Activated CD4-positive, CD25-positive, alpha-beta regulatory T cell treated with anti-CD3 and anti-CD28 coated beads, Interleukin-2, amount 50 U/mL, for 72 hours (primary cell): ENCODE measurements at places on chromosomes 2 and 18.

- DNase-seq: no peak
Observed at GRCh38 chr2:113282747-113283533, 4.2 kb upstream of the PAX8 start.

DNA sequence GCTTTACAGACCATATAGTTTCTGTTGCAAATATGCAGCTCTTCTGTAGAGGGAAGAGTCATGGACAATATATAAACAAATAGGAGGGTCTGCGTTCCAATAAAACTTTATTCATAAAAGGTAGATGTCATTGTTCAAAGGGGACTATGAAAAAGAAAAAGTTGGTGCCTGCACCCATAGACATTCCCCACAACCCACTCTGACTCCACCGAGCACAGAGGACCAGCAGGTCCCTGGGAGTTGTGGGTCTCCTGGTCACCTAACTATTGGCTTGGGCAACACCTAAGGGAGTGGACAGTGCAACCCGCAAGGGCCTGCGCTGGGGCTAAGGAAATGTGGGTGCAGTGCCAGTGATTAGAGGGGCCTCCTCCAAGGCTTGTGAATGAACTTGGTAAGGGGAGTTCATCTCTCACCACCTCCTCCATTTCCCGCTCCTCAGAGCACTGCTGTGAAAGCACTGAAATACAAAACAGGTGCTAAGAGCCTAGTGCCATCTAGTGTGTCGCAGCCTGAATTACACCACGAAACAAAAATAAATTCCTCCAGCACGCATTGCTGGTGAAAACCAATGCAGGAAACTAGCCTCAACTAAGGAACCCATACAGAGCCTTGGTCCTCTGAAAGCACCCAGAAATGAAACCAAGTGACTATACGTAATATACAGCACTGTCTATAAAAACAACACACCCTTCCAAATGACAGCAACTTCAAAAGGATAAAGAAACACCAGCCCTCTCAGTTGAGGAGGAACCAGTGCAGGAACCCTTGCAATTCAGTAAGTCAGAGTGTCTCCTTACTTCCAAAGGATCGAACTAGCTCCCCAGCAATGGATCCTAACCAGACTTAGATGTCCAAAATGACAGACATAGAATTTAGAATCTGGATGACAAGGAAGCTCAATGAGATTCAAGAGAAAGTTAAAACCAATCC is 166.6 kb downstream of the RNF144A start:
- no peak for DNase-seq

DNA sequence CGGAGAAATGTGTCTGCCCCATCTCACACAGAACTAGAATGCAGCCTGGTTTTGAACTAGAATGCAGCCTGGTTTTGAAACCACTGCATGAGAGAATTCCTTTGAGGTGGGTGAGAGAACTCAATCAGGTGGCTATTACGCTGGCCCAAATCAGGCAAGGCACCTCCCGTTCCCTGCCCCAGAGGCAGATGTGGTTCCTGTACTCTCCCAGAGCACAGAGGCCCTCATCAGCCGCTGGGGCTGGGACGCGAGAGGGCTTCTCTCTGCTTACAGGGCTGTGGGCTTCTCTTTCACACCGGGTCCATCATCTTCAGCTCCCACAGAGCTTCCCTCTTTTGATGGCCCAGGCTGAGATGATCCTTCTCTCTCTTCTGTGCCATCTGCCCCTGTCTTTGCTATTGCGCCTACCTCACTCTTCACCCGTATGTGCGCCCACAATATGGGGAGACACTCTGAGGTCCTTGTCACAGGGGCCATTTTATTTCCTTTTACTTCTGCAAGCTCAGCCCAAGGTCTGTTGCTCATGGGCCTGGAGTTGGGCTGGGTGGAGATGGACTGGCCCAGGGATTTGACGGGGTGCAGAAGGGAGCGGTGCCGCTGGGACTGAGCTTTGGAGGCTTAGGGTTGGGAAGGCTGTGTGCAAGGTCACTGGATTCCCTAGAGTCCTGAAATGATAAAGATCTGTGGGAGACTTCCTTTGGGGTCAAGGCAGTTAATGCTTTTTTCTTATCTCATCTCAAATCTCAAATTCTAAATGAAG is 84.4 kb upstream of the HS6ST1 start:
- DNase-seq: no peak

DNA sequence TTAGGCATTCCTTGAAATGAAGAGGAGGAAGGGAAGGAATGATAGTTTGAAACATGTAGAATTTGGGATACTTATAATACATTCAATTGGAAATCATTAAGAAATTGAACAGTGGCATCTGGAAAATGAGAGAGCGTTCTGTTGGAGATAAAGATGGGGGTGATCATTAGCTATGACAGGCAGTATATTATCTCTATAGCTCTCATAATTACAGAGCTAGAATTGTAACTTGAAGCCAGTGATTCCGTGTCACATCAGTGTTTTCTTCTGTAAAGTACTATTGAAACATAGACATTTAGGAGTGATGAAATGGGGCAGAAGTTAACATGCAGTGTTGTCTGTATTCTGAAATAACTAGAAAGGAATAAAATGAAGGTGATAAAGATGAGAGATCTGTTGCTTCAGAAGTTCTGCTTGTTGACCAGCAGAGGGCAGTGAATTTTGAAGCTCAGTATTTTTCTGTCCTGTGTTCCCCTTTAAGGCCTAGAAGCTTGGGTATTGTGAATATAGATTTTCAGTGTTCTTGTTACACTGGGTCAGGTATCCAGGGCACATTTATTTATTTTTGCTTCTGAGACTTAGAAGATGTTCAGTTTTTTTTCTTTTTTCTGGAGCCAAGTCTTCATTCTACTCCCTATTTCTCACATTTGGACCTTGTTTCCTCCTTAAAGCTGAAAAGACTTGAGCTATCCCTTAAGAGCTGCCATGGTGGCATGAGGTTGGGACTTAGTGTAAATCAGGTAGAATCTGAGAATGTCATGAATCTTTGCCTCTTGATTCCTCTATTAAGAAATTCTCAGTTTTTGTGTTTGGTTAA is 157.4 kb downstream of the TAF4B start:
- no peak for DNase-seq

- peak; percentile 70 for DNase-seq
Observed at GRCh38 chr2:65299246-65299645, 71.6 kb downstream of the ACTR2 start.

DNA sequence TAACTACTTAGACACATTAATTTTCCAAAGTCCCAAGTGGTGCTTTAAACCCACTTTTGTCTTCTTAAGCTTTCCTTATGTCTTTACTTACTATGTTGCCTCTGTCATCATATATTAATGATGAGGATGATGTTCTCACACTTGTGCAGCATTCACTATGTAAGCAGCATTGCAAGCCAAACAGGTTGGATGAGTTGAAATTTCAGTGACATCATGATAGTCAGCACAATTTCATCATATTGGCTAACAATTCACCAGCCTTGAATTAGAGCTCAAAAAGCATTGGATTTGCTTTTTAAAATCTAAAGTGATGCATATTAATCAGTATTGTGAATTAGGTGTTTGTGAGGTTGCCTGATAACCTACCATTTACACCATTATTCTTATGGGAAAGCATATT is 7.7 kb downstream of the APLF start:
- DNase-seq: no peak

DNA sequence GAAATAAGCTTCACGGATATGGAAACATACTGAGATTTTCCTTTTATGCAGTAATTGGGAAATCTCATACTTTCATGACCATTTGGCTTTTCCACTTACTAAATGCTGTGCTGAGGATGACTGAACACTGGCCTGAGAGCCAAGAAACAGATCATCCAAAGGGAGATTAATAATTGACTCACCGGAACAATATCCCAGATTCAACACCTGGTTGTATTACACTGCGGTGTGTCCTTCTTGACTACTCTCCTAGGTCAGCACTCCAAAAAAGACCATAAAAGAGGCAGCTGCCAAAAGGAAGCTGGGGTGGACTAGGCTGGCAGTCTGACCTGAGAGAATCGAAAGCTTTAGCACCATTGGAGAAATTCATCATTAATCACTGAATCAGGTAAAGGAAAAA is 469.1 kb downstream of the CBLN2 start:
- no peak for DNase-seq

DNA sequence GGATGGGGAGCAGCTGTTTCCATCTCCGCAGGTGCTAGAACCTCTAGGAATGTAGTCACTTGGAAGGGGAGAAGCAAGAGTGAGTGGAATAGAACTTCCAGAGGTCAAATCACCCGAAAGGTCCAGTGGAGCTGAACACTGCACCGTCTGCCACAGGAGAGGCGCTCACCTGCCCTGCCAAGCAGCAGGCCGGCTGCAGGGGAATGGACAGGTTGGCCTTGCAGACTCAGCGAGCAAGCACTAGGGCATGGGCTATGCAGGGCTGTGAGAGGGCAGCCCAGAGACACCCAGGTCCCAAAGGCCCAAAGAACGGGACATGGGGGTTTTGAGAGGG is 214.2 kb downstream of the TNS1 start:
- DNase-seq: no peak

DNA sequence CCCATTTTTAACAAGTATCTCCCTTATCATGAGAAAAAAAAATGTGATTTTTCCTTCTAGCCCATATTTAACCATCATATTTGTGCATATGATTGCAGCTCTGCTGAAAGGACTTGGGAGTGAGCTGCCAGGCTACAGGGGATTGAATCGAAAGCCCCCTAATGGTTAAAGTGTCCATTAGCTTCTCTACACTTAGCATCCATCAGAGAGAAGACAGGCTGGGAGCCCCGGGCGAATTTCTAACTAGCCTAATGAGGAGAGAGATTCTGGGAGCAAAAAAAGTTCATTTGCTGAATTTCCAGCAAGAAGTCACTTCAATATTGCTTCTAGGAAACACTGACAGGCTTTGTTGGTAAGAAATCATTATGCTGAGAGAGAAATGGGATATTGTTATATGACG is 848.8 kb downstream of the TDRD15 start:
- DNase-seq: no peak

DNA sequence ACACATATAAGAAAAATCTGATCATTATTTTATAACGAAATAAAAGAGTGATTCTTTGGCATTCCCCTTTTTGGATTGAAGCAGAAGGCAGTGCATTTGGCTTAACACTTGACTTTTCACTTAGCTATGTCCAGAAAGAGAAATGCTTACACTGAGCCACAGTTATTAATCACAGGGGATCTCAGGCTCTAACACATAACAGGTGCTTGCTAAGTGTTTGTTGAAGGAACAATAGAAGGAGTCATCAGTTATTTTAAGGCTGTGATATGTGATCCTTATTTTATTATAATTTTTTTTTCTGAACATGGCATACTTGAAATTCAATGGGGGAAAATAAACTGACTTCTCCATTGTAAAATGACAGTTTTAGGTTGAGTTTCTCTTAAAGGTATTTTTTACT is 209.5 kb downstream of the UBE2E3 start:
- no peak for DNase-seq

DNA sequence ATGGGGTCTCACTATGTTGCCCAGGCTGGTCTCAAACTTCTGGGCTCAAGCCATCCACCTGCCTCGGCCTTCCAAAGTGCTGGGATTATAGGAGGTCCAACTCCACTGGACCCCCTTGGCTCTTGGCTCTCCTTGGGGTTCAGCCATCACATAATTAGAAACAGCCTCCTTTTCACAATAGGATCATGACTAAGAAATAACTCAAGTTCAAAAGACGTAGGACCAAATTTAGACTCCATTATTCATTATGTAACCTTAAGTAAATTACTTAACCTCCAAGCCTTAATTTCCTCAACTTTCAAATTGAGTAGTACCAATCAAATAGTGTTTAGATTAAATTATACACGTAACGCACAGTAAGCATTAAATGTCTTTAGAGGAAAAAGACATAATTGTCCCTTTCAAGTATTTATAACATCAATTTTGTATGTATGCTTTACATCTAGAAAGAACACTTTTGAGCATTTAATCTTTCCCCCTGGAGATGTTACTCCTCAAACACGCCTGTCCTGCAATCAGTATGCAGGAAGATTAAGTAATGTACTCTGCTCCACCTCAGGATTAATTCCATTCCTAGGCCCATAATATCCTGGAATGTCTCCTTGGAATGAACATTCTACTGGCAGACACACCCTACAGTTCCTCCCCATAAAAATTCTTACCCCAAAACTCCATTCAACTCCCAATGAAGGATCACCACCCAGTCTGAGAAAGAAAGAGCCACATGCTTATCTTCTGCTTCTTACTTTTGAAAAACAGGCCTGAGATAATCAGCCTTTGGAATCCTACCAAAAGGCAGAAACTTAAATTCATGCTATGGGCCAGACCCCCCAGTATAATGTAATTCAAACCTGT is 49.1 kb downstream of the COBLL1 start:
- no peak for DNase-seq

DNA sequence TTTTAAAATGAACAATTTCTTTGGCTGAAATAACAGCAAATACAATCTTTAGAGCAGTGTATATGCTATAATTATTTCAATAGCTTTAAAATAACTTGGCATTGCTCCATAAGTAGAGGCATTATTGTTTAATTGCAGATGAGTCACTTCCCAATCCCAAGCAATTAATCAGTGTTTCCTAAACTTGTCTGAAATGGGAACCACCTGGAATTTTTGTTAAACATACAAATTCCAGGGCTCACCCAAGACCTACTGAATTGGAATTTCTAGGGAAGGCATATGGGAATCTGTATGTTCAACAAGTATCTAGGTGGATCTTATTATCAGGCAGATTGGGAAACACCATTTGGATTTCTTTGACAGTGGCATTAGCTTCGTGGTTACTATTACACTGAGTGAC is 27.1 kb upstream of the FMNL2 start:
- DNase-seq: no peak

DNA sequence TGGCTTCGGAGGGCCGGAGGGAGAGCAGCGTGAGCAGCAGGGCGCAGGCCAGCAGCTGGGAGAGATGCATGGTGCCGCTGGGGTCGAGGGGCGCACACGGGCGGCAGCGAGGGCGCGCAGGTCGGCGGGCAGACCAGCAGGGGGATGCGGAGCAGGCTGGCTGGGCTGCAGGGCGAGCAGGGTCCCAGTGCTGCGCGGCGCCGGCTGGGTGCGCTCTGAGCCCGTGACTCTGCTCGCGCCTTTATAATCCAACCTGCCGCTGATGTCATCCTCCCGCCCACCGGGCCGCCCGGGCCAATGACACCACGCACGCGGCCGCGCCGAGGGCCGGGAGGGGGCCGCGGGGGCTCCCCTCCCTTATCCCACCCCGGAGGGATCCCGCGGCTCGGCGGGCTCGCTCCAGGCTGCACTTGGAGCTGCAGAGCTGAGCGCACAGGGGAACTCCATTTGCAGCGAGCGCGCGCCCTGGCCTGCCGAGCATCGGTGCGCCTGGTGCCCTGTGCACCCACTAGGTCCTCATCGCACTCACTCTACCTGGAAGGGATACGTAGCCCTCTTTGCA is at the start of gene NPPC:
TSS of gene NPPC (minus strand) at position 217 of the 562 bp plus-strand sequence. CDS start at position 70, 147 bp downstream.
- peak; percentile 42 for DNase-seq

DNA sequence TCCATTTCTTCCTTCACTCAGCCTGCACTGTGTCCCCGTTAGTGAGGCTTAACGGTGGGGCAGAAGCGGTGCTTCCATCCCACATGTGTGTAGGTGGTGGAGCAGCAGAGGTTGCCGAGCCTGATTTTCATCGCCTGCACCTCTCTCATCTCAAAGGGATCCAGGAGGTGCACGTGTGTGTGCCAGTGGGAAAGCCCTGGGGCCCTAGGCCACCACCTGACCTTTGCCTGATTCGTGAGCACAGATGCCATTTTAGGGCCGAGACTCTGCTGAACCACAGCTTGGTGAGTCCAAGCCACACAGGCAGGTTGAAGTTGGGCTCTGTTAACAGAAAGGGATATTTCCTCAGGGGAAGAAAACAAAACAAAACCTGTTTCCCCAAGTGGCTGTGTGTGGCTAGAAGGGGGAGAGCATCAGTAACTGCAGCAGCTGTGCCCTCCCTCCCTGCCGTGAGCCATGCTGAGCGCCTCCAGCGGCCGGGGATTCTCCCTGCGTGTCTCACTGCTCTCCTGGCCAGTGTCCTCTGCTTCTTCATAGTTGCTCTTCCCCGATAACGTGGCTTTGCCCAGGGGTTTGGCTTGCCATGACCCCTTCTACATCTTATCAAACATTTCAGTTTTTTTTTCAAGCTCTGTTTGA is 81.5 kb downstream of the MAPRE2 start:
- no peak for DNase-seq
